ENCODE measurements at places on chromosomes 16 and 17.

GRCh38 chr16:13970708-13971422 lies 50.9 kb downstream of the ERCC4 start:
- no peak for DNase-seq

- DNase-seq: no peak
Measured at GRCh38 chr17:50269477-50270434, 4.5 kb upstream of the TMEM92 start.

DNA sequence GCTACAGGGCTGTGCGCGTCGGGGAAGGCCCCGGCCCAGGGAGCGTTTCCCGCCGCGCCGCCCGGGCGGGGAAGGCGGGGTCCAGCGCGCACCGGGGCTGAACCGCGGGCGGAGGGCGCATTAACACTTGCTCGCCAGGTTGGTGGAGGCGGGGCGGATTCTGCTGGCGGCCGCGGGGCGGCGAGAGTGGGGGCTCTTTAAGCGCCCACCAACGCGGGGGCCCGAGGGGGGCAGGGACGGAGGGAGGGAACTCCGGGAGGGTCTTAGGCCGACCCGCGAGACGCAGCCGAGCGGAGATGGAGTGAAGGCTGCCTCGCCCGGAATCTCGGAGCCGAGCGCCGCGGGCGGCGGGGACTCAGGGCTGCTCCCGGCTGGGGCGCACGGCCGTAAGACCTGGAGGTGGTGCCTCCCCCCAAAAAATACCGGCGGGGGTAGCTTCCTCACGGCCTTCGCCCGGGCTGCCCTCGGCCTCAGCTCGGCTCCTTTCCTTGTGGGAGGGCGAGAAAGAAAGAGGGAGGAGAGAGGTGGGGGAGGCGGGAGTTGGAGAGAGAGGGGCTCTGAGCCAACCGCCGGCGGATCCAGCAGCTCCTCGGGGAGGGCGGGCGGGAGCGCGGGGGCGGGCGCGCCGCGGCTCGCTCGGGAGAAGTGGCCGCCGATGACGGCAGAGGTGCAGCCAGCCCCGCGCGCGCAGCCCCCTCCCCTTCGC lies 415 bp upstream of the FOXF1 start:
- no peak for DNase-seq

- no peak for DNase-seq
Measured at GRCh38 chr17:76076146-76076764, 1.7 kb downstream of the GALR2 start.

- DNase-seq: no peak
Measured at GRCh38 chr16:79752396-79752795, 151.9 kb upstream of the MAF start.

DNA sequence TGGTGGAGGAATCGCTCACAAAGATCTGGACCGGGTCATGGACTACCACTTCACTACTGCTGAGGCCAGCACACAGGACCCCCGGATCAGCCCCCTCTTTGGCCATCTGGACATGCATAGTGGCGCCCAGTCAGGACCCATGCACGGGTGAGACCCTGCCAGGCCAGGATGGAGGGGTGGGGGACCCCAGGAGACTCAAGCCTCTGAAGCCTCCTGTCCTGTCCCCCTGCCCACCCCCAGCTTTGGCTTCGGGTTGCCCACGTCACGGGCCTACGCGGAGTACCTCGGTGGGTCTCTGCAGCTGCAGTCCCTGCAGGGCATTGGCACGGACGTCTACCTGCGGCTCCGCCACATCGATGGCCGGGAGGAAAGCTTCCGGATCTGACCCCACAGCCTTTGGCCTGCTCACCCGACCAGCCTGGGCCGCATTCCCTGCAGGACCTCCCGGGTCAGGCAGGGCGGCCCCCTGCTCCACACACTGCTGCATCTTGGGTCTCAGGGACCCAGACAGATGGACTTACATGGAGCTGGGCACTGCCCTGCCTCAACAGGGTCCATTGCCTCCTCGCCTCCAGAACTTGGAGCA lies 3.8 kb downstream of the BCKDK start:
- no peak for DNase-seq

All from activated T-helper 1 cell treated with anti-CD3 and anti-CD28 coated beads, Interleukin-2, amount 50 U/mL, for 16 hours (primary cell).